ENCODE measurements at places on chromosomes 7 and 10.
A peak's percentile ranks its signal among the peaks of the same experiment; 100 is the strongest.

DNA sequence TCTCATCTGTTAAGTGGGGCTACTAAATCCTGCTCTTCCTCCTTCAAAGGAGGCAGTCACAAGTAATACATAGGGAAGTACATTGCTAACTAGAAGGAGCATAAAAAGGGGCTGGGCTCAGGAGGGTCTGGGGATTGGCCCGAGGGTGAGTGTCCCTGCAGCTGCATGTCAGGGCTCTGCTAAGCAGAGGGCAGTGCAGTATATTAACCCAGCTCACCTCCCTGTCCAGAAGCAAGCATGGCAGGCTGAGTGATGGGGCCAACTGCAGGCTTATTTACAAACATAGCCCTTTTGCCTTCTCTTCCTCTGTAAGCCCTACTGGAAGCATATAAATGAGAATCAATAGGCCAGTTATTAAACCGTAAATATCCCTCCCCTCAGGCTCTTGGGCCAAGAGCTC lies 143.2 kb upstream of the PCBD1 start:
- no peak for DNase-seq

- DNase-seq: no peak
Observed at GRCh38 chr10:2011106-2011716, 273.9 kb upstream of the ADARB2 start.

DNA sequence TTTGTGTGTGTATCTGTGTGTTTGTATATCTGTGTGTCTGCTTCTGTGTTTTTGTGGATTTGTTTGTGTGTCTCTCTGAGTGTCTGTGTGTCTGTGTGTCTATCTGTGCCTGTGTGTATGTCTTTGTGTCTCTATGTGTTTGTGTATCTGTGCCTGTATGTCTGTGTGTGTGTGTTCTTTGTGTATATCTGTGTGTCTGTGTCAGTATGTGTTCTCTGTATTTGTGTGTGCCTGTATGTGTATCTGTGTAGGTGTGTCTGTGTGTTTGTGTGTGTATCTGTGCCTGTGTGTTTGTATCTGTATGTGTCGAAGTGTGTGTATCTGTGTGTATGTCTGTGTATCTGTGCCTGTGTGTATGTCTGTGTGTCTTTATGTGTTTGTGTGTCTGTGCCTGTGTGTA lies 118.2 kb downstream of the SH2D4B start:
- DNase-seq: no peak

DNA sequence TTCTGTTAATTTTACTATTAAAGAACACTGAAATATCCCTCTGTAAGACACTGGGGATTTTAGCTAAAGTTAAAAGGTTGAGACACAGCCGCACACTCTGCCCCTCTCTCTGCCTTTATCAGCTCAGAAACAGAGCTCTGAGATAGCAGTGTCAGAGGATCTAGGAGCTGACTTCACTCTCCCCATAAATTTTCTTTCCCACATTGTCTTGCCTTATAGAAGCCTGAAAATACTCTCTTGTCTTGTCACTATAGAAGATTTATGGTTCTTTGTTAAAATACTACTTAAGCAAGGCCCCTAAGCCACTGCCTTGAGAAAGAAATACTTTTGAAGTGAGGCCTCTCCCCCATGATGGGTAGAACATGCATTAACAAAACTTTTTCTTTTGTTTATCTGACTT lies 105.7 kb upstream of the C10orf90 start:
- no peak for DNase-seq

DNA sequence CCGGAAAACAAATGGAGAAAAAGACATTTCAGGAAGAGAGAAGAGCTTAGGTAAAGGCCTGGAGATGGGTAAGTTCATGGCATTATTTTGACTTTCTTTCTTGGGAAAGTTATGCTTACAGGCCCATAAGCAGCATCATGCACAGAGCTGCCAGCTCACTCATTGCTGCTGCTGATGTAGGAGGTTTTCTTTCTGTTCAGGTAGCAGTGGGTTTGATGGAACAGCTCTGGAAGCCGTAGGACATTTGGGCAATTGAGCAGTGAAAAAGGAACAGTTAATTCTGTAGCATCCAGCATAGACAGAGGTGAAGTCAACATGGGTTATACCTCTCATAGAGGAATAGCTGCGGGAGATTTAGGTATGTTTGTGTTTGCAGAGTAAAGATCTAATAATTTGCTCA lies 3.3 kb downstream of the CHN2 start:
- DNase-seq: no peak

DNA sequence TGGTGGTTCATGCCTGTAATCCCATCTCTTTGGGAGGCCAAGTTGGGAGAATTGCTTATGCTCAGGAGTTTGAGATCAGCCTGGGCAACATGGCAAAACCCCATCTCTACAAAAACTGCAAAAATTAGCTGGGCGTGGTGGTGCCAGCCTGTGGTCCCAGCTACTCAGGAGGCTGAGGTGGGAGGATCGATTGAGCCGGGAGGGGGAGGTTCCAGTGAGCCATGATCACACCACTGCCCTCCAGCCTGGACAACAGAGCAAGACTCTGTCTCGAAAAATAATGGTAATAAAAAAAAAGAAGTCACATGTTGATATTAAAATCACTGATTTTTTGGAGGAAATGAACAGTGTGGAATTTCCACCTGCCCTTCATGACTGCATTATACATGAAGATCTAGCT lies 15.8 kb downstream of the PHYH start:
- DNase-seq: no peak

- DNase-seq: no peak
Observed at GRCh38 chr7:97118306-97118917, 914 bp downstream of the SDHAF3 start.

- DNase-seq: peak; percentile 12
Observed at GRCh38 chr7:1193593-1194424, 33.8 kb upstream of the ZFAND2A start.

- DNase-seq: no peak
Observed at GRCh38 chr7:44244282-44244681, 43.5 kb downstream of the YKT6 start.

- no peak for DNase-seq
Observed at GRCh38 chr10:52011118-52011517, 303.0 kb upstream of the DKK1 start.

- no peak for DNase-seq
Observed at GRCh38 chr7:19915596-19915995, 142.2 kb upstream of the TMEM196 start.

DNA sequence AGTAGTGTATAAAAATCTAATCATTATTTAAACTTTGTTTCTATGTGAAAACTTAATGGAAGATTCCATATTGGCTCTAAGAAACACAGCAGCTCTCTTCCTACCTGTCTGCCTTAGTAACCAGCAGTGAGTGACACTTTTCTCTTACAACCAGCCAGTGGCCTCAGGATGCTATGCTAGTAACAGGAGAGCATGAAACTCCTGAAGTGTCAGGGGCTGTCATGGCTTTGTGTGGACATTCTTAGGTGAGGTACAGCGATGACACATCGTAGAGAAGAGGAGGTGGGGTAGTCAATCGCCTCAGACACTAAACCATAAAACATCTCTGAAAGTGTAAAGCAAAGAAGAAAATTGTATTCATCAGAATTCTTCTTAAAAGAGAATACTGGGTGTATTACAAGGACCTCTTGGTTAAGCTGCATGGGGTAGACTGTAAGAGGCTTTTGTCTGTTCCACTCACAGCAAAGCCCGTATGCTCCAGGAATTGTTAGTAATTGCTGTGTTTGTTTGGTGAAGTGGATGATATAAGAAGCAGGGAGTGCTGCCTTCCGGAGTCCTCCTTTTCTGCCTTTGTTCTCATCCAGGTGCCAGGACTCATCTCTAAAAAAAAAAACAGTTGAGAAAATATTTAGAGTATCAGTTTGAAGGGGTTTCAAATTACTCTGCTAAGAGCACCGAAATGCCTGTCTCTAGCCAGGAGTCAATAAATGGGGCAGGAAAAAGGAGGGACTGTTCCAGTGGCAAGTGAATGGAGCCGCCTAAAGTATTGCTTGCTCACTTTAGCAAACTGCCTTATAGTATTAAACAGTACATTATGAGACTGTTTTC lies 518.8 kb downstream of the CNTNAP2 start:
- no peak for DNase-seq

- DNase-seq: no peak
Observed at GRCh38 chr7:45564886-45565455, 9.2 kb upstream of the ADCY1 start.

GRCh38 chr10:69573056-69573806 lies at the start of gene NEUROG3:
Gene NEUROG3, minus strand, starts transcription at chr10:69573422. Its CDS starts 379 bp downstream, at chr10:69573043.
- DNase-seq: peak; percentile 10

DNA sequence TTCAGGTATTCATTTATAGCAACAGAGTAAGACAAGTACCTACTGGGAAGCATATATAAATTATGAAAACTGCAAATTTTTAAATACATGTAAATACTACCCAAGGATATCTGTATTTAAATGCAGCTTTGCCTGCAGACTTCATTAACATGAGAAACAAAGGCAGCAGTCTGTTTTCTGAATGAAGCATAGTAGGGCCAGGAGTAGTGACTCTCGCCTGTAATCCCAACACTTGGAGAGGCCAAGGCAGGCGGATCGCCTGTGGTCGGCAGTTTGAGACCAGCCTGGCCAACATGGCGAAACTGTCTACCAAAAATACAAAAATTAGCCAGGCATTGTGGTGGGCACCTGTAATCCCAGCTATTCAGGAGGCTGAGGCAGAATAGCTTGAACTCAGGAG lies 42.5 kb upstream of the PHF14 start:
- DNase-seq: no peak
